ENCODE measurements at places on chromosomes 16 and 17.
A peak's percentile ranks its signal among the peaks of the same experiment; 100 is the strongest.

DNA sequence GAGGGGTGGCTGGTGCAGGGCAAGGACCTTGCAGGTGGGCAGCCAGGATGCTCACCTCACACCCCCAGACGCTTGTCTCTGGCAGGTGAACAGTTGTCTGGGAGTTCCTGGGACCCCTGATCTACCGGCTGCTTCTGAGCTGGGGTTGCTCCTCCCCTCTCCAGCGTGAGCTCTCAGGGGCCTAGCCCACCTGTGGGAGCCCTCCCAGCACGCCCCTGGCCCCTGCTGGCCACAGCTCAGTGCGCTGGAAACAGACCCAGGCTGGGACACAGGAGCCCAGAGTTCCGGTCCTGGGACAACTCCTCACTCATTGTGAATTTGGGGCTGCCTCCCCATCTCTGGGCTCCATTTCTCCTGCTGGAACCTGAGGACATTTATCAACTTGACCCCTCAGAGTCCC is 30.3 kb downstream of the ARHGAP23 start:
- no peak for DNase-seq

DNA sequence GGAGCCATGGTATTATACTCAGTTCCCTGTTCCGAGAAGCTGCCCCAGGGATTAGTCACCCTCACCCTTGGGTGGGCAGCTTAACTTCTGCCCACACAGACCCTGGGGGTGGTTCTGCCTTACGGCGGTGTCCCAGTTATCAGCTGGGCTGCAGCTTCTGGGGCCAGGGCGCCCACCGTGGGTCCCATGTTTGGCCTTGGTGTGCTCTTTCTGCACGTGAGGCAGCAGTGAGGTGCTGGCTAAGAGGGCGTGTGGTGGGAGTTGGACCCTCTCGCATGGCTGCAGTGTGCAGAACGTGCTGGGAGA is 46.7 kb downstream of the RAB11FIP3 start:
- no peak for DNase-seq

DNA sequence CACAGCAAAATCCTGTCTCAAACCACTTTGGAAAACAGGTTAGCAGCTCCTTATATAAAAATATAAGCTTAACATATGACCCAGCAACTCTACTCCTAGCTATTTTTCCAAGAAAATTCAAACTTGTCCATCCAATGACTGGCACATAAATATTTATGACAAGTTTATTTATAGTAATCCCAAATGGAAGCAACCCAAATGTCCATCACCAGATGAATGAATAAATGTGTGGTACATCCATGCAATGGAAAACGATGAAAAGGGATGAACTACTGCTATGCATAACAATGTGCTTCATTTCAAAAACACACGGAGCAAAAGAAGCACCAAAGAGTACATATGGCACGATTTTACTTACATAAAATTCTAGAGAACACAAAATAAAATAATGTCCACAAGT is 9.6 kb upstream of the KPNB1 start:
- DNase-seq, result no peak

GRCh38 chr17:57508671-57509070 is 236.4 kb downstream of the CCDC182 start:
- no peak for DNase-seq

DNA sequence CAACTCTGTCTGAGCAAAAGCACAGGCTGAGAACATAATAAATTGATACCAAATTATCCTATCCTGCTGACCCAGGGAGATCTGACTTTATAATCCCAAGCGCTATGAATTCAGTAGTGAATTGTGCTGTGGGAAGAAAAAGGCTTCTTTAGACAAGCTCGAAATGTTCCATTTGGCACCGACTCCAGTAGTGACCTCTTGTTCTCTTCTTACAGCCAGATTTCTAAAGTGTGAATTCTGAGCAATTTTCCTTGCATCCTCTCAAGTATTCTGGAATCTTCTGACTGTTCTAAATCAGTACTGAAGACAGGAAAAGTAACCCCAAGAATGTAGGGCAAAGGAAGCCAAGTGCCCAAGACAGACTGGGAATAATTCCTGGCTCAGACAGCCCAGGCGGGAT is 58.2 kb downstream of the CDYL2 start:
- DNase-seq, result no peak

DNA sequence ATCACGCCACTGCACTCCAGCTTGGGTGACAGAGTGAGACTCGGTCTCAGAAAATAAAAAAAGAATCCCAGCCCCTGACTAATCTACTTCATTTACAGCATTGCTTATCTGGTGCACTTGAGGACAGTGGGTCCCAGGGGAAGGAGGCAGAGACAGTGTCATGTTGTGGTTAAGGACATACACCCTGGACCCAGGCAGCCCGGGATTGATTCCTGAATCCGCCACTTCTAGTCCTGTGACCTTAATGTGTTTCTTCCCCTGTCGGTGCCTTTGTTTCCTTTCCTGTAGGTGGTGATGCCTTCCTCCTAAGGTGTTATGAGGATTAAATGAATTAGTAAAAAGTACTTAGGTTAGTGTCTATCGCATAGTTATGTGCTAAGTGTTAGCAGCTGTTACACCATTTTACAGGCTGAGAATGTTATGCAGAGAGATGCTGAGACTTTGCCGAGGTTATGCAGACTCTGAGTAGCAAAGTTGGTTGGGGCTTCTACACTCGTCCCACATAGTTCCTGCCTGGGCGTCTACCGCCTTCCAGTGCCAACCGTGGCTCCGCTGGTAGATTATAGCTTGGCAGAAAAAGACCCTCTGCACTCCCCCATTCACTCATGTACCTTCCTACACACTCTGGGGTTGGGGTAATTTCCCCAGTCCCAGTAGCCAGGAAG is 74.8 kb downstream of the RAB11FIP4 start:
- DNase-seq, result no peak

DNA sequence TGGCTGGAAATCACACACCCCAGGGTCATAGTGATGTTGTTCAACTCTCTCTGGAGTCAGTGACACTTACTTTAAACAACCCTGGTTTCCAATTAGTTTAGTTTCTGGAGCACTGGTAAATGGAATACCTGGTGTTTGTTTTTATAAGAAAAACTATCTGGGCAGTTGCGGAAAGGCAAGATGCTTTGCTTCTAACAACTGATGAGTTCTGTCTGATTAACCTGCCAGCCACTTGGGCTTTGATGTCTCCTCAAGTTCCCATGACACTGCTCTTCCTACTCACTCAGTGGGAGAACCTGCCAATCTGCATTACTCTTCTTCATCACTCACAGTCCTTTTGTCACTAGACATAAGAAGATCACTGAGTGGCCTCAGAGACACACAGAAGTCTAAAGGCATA is 78.7 kb upstream of the MTMR4 start:
- DNase-seq, result no peak

DNA sequence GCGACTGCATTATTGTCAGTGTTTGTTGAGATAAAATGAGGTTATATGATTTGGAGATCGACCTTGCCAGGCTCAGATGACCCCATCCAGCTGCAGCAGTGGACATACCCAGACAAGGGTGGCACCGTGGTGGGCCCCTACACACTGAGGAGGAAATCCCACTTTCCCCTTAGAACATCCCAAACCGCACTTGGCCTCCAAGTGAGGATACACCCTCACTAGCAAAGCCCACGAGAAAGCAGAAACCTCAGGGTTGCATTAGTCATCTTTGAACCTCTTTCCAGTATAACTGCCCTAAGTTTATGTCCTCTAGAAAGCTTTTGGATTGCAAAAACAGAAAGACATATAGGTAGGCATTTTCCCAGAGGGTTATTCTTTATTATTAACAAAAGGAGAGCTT is 101.5 kb downstream of the CLEC16A start:
- DNase-seq, result no peak

DNA sequence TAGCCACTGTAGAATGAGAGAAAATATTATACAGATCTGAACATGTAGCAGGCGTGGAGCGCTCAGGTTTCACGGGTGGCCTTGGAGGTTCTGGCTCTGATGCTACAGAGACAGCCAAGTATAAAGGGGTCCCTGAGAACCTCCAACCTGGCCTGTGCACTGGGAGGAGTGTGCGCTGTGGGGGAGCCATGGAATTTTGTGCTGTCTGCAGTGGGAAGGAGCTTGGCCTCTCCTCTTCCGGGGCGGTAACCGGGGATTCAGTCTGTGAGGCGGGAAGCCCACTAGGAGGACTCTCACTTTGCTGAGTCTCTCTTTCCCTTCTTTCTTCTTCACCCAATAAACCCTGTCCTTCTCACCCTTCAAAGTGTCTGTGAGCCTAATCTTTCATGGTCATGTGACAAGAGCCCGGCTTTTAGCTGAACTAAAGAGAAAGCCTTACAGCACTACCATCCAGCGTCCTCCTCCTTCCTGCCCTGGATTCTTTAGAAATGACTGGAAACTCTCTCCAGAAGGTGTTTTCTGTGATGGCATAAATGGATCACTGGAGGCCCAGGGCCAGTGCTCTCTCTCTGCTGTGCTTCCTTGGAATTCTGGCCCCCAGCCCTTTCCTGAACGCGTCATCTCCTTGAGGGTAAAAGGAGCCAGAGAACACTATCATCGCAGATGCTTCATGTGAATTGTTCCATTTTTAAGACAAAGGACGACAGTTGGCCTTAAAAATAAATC is 232.1 kb upstream of the CACNG5 start:
- no peak for DNase-seq

DNA sequence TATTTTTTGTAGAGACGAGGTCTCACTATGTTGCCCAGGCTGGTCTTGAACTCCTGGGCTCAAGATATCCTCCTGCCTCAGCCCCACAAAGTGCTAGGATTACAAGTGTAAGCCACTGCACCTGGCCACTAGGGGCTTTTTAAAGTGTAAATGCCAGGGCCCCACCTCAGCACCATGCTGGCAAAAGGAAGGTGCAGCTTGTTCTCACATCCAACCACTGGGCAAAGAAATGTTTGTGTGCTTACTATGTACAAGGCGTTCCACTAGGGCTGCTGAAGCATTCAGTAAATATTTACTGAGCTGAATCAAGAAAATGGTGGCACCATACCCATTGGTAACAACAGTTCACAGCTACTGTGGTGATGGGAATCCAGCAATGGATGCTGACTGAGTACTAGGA is 22.6 kb downstream of the COG1 start:
- DNase-seq, result no peak

DNA sequence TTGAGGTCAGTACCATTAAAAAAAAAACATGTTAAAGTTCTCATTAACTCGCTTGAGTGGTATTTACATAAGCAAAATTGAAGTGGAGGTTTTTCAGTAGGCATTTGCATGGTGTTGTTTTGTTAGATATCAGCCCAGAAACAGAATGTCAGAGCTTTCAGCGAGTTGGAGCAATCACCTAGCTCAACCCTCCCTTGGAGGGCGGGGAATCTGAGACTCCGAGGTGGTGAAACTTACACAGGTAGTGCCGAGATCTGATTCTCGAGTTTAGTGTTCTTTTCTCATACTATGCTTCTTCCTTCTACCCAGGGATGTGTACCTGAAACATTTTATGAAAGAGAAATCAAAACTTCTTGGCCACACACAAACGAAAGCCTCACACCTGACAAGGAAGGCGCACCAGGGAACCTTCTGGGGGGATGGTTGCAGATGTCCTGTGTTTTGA is 6.6 kb downstream of the SEC14L1 start:
- DNase-seq, result peak; percentile 21

DNA sequence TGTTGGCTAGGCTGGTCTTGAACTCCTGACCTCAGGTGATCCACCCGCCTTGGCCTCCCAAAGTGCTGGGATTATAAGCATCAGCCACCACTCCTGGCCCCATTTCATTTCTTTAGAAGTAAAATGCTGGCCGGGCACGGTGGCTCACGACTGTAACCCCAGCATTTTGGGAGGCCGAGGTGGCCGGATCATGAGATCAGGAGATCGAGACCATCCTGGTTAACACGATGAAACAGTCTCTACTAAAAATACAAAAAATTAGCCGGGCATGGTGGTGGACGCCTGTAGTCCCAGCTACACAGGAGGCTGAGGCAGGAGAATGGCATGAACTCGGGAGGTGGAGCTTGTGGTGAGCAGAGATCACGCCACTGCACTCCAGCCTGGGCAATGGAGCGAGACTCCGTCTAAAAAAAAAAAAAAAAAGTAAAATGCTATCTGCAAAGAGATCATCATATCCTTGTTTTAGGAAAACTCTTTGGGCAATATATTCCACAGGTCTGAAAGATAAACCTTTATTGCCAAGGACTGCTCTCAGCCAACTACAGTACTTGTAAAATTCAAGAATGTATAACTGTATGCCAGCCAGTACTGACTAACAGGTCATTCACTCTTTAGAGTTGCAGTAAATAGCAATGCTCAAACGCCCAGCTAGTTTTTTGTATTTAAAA is 3.8 kb downstream of the GJC1 start:
- DNase-seq, result no peak

DNA sequence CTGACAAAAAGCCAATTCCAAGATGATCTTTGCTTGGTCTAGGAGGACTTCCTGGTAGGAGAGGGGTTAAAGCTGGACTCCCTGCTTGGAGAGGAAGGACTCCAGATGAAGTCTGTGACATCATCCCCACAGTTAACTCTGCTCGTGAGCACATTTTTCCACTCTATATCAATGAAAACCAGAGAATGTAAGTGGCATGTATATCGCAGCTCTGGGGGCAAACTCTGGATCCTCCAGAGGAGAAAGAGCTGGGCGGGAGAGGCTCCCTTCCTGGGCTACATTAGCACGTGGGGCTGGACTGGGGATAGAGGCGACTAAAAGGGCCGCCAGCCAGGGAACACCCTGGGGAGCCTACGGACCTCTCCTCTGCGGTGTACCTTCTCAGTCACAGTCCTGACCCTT is 34.1 kb downstream of the HIC1 start:
- no peak for DNase-seq

DNA sequence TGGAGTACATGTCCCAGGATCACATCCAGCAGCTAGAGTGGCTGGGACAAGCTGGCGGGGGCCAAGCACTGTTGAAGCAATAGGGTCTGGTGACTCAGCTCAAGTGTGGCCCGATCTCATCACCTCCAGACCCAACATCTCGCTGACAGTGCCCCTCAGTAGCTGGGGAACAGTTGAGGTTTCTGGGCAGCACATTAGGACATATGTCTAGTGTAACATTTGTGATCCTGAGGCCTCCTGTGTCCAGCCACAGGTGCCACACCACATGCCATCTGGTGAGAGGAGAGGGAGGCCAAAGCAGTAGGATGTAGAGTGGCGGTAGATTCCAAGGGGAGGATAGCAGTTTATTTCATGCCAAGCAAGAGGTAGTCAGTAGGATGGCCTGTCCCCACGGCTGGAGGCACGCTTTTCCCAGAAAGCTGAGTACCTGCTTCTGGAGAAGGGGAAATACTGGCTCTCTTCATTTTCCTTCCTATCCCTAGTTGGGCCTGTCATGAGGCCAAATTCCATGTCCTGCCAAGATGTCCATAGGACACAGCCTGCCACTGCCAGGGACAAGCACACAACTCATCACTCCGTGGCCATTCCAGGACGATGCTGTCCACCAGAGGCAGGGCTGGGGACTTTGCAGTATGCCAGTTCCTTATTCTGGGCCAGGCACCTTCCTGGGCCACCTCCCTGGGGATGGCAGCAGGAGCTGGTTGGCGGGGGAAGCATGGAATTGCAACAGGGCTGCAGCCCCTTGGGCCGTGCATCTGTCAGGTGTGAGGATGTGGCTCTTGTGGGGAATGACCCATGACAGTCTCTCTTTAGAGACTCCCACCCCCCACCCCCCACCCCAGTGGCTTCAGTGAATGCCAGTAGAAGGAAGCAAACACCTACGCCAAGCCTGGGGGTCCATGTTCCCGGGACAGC is 24.0 kb downstream of the GGA3 start:
- DNase-seq, result no peak
